ENCODE measurements at places on chromosomes 5 and 9.

GRCh38 chr5:134948911-134949310 lies 18.8 kb upstream of the CATSPER3 start:
- DNase-seq = peak; percentile 45

GRCh38 chr5:165627548-165628170 lies 2122.2 kb downstream of the MAT2B start:
- DNase-seq = no peak

GRCh38 chr9:83242066-83242465 lies 179.1 kb upstream of the RASEF start:
- no peak for DNase-seq

DNA sequence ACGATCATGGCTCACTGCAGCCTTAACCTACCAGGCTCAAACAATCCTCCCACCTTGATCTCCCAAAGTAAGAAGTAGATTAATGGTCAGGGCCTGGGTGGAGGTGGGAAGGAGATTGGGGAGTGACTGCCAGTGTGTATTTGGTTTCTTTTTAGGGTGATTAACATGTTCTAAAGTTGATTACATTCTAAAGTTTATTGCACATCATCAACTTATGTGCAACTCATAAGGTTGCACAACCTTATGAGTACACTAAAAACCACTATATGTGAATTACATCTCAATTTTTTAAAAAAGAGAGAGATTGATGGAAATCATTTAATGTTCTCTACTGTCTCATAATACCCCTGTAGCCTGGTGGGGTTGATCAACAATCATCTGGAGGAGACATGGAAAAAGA lies 218.1 kb downstream of the AOPEP start:
- DNase-seq = no peak

DNA sequence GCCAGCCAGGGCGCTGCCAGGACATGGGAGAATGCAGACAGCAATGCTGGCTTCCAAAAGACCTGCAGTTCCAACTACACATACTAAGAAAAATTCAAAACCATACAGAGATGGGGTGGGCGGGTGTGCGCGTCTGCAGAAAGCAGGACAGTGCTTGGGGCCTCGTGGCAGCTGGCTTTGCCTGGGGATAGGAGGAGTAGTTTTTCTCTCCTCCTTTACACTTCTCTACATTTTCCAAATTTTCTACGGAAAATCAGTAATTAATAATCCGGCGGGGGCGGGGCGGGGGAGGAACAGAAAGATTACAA lies 43.6 kb upstream of the SARDH start:
- no peak for DNase-seq

DNA sequence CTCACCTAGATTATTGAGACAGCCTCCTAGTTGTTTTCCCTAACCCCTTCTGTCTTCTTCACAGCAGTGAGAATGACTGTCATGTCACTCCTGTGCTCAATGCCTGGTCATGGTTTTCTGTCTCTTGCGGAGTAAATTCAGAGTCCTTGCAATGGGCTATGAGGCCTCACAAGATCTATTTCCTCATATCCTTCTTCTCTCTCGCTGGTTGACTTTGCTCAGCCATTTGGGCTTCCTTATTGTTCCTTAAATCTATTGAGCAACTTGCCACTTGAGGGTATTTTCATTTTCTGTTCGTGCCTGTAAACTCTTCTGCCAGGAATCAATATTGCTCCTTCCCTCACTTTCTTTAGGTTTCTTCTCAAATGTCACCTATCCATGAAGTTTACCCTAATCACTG lies 9.0 kb downstream of the PPP3R2 start:
- no peak for DNase-seq

- no peak for DNase-seq
These were observed 5.7 kb downstream of the ASS1 start for GRCh38 chr9:130450344-130451003.

- no peak for DNase-seq
These were observed 69.0 kb downstream of the SHC3 start for GRCh38 chr9:89109666-89110065.

GRCh38 chr5:76269259-76269931 lies 133.7 kb upstream of the IQGAP2 start:
- DNase-seq = no peak

DNA sequence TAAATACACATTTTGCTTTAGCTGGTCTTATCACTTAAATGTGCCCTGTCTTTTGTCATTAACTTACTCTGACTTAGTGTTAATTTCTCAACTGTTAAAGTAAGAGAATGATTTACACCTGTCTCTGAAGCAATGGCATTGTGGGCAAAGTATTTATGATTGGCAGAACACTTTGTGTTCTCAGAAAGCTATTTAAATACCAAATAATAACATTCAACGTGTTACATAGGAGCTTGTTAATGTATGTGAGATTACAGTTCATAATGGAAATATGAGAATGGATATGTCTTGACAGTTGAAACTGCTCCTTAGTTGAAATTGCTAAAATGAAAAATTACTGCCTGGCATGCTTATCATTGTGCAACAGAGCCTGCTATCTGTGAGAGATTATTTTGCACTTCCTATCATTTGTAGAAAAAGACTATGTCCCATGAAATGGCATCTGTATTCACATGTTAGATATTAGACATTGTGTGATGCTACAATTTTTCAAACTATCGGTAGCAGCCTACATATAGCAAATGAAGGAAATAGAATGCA lies 46.1 kb downstream of the PRR16 start:
- DNase-seq = no peak

GRCh38 chr9:136644593-136645351 lies 17.9 kb upstream of the EGFL7 start:
- DNase-seq = no peak

DNA sequence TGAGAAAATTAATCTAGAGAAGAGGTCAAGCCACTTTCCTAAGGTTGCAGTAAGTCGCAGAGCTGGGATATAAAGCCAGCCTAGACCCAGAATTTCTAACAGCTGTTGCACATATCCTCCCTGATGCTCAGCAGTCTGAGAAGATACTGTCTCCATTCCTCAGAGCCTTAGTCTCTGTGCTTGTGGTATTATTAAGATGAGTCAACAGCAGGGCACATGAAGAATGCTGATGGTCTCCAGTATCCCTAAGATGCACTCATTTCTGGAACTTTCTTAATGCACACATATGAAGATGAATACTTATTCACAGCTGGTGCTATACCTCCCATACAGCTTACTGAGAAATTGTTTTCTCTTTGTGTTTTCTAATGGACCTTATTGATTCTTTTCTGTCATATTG lies 32.5 kb downstream of the SGCD start:
- no peak for DNase-seq

DNA sequence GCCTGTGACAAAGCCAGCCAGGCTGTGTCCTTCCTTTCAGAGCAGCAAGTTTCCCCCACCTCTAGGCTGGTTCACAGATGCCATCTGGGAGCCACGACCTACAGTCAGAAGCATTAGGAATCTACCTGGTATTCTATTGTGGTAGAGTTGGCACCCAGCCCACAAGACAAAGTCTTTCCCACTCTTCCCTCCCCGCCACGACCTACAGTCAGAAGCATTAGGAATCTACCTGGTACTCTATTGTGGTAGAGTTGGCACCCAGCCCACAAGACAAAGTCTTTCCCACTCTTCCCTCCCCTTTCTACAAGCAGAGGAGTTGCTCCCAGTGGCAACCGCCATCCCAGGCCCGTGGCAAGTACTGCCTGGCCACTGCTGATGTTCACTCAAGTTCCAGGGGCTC lies 157.8 kb upstream of the TNC start:
- no peak for DNase-seq

DNA sequence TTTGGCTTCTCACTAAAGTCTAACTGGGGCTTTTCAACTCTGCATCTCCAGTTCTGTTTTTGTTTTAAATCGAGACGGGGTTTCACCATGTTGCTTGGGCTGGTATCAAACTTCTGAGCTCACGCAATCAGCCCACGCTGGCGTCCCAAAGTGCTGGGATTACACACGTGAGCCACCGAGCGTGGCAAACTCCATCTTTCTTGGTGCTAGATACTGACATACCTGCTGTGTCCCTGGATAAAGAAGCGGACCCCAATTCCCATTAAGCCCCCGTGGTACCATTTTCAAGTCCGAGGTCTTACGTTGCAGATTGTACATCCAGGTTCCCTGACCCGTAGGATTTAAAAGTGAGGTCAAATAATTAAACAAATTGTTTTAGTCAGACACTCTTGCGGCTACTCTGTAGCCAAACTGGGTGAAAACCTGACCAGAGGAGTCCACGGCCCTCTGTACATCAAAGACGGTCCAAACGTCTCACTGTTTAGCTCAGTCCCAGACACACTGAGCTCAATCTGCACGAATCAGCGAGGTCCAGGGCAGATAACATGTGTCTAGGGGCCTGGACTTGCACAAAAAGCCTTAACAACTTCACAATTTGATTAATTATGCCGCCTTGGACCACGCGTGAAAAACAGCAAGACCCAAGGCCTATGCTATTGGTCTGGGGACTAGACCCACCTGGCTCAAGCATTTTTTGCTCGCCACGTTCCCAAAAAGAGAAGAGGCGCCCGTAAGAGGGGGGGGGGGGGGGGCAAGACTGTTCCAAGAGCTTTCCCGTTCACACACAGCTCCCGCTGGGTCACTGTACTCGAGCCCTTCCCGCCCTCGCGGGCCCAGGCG lies 727 bp upstream of the DNAJA1 start:
- no peak for DNase-seq

DNA sequence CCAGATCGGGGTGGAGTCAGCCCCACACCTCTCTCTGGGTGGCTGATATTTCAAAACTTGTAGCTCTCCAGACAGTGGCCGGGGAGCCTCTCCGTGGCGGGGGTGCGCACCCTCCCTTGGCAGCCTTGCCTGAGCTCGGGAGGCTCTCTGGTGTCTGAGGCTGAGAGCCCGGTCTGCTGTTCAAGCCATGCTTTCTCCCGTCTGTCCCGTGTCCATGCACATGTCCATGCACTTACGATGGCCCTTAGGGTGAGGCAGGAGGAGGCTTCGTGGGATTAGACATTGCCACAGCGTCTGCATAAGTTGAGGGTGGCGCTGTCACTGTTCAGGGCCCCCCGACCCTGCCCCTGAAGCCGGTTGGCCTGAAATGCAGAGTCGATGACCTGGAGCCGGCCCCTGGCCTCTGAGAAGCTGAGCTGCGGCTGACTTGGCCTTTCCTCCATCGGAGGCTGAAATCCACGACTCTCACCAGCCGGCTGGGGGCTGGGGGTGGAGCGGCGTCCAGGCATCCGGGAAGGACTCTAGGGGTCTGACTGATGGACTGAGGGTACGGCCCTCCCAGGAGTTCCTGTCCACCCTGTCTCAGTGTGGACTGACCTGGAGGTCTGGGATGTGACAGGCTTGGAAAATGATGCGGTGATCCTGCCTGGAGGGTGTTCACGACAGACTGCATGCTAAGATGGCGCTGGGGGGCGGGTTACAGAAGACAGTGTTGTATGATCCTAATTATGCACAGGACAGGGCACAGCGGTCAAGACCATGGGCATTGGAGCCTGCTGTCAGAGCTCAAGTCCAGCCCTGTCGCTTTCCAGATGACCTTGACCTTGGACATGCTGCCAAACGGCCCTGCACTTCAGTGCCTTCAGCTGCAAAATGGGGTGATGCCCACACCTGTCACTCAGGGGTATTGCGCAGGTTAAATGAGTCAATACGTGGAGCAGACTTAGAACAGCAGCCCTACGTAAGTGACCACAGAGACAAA lies 18.3 kb upstream of the SLC2A6 start:
- DNase-seq = no peak

All from hindlimb muscle (tissue), 1 donor.